ENCODE measurements at places on chromosomes 7 and 10.
A peak's percentile ranks its signal among the peaks of the same experiment; 100 is the strongest.

DNA sequence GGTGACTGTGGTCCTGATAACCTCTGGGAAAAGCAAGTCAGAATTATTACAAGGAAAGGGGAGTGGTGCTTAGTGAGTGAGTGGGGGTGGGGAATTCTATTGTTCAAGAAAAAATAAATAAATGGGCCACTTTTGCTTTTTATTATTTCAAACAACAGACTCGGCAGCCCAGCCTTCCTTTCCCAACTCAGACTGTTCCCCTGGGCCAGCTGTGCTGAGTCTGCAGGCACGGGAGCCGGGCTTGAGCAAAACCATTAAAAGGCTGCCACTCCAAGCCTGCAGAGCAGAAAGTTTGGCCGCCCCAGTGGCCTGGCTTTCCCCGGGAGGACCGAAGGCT lies 90.0 kb downstream of the PLXNA4 start:
- DNase-seq, result no peak

DNA sequence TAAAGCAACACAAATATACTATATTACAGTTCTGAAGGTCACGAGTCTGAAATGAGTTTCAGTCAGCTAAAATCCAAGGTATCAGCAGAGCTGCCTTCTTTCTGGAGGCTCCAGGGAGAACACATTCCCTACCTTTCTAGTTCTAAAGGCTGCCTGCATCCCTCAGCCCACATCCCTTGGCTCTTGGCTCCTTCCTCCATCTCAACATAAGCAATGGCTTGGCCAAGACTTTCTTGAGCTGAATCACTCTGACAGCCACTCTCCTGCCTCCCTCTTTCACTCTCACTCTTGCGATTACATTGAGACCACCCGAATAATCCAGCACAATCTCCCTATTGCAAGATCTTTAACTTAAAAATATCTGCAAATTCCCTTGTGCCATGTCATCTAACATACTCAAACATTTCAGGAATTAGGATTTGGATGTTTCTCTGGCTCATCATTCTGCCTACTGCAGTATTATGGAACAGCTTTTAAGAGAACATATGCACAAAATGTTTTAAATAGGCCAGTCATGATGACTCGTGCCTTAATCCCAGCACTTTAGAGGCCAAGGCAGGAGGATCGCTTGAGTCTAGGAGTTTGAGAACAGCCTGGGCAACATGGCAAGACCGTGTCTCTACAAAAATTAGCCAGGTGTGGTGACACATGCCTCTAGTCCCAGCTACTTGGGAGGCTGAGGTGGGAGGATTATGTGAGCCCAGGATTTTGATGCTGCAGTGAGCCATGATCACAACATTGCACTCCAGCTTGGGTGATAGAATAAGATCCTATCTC lies 144.2 kb upstream of the VSTM2A start:
- DNase-seq, result no peak

- no peak for DNase-seq
These were observed 32.5 kb downstream of the ANXA8 start for GRCh38 chr10:47451273-47451997.

DNA sequence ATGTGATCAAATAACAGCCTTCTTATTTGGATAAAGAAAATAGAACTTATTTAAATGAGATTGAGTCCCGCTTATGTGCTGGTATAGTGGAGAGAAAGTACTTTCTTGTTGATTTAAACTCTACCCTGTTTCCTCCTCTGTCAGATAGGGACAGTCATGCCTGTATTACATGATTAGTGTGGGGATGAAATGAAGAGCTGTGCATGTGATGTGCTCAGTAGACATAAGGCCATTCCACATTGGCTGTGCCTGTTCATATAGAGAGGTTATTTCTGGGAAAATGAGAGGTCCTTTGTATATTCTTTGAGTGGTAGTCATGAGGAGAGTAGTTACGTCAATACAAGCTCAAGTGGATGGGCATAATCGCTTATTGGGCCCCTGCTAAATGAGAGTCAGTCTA lies 5.7 kb downstream of the MTURN start:
- no peak for DNase-seq

DNA sequence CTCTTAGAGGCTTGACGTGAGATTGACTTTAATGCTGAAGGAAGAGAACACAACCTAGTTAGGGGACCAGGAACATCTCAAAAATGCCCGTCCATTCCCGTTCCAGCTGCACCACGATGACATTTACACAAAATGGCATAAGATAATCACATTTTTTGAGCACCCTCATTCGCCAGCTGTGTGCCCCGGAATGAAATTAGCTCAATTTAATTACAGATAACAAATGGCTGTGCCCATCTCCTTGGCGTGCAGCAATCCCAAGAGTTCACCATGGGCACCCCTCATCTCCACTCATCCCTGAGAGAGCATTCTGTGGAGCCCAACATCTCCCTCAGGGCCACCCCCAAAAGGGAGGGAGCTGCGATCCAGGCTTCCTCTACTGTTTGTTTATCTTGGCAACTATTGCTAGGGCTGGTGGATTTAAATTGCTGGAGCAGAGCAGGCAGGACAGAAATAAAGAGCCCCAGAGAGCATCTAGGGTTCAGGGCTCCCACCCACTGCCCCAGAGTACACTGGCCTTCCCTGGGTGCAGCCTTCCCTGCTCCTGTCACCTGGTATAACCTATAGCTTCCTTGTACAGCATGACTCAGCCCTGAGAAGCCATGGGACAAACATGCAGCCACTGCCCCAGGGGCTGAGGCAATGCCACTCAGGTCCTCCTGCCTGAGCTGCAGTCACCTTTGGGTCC lies 263.5 kb downstream of the ZEB1 start:
- no peak for DNase-seq

GRCh38 chr10:33875924-33876583 lies 541.6 kb upstream of the NRP1 start:
- no peak for DNase-seq

GRCh38 chr7:66974986-66975590 lies 20.3 kb downstream of the SBDS start:
- DNase-seq, result no peak

DNA sequence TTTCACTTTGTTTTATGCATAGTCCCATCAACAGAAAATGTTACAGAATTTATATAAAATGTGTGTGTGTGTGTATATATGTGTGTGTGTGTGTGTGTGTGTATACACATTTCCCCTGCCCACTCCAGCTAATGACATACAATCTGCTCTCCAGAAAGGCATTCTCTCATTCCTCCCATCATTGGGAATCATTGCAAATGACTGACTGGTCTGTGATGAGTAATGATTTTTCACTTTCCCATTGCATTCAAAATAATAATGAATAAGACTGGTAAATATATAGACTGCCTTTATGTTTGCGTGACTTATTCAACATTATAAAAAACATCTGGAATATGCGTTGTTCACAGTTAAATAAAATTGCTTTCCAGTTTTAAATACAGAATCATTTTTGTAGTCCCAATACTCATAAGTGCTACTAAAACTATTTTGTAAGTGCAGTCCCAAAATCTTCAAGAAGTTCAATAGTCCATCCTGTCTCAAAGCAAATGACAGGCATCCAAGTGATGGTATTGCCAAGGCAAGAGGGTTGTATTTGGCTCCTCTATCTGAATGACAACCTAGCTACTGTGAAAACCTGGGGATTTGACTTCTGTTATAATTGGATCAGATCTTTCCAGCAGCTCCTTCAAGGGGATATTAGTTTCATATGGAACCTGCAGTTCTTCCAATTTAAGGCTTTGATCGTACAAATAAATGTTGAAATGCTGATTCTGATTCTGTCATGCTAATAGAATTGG lies 150.9 kb downstream of the POLR1F start:
- DNase-seq, result peak; percentile 35

DNA sequence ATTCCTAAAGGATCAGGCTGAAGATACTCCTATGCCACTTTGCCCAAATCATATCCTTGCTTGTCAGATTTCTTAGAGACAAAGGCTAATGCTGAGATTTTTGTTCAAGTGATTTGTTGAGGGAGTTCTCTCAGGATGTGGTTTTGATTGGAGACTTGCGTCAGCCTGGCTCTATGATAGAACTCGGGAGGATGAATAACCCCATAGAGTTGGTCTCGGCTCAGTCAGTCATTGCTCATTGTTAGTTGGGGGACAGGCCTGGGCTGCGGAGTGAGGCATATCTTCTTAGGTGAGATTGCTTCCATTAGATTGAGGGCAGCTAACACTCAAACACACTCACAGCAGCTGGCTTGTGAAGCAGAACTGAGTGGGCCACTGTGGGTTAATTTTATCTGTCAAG lies 203.4 kb downstream of the KIF20B start:
- peak; percentile 44 for DNase-seq

DNA sequence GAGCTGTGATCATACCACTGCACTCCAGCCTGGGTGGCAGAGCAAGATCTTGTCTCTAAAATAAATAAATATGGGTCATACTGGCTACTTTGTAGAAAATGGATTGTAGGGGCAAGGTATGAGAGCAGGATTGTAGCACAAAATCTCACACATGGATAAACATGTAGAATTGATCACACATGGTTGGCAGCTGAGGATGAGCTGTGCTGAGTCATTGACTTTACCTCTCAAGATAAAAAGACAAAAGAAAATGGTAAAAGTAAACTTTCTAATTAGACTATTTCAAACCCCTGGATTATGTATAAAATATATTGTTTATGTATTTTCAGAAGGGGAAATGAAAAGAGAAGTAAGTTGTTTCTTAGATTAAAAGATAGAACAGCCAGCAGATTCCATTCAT lies 69.3 kb downstream of the APBB1IP start:
- DNase-seq, result no peak

DNA sequence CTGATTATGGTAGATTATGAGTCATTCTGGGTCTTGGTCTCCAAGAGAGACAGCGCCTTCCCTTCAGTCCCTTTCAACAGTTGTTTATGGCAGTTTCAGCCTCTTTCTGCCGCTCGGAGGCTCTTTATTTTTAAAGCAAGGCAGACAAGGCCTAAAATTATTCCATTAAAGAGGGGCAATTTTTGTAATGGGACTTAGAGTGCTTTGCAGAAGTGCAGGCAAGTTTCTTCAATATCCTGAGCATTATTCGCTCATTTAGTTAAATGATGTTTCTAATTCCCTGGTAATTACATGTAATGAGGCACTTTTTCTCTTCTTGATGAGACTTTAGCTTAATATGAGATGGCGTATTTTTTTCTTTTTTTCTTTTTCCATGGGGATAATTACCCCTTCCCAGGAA lies 33.6 kb downstream of the BUB3 start:
- no peak for DNase-seq

DNA sequence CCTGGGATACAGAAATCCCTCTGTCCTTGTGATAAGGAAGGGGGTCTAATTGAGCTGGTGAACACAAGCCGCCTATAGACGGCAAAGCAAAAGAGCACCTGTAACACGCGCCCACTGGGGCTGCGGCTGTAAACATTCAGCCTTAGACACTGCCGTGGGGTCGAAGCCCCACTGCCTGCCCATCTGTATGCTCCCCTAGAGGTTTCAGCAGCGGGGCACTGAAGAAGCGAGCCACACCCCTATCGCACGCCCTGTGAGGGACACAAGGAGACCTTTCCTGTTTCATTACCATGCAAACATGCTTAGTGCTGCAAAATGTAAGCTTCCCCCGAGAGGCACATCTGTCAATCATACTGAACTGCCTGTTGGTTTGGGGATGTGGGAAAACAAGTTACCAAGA lies 82.1 kb downstream of the NRP1 start:
- no peak for DNase-seq
